ENCODE measurements at places on chromosomes 3 and 15.

DNA sequence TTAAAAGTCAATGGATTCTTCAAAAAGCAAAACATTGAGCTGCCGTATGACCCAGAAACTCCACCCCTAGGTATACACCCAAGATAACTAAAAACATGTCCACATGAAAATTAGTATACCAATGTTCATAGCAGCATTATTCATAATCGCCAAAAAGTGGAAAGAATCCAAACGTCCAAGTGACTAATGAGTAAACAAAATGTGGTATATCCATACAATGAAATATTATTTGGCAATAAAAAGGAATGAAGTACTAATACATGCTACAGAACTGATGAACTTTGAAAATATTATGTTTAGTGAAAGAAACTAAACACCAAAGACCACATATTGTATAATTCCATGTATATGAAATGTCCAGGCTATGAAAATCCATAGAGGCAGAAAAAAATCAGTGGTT is 77.9 kb downstream of the THBS1 start:
- no peak for DNase-seq

DNA sequence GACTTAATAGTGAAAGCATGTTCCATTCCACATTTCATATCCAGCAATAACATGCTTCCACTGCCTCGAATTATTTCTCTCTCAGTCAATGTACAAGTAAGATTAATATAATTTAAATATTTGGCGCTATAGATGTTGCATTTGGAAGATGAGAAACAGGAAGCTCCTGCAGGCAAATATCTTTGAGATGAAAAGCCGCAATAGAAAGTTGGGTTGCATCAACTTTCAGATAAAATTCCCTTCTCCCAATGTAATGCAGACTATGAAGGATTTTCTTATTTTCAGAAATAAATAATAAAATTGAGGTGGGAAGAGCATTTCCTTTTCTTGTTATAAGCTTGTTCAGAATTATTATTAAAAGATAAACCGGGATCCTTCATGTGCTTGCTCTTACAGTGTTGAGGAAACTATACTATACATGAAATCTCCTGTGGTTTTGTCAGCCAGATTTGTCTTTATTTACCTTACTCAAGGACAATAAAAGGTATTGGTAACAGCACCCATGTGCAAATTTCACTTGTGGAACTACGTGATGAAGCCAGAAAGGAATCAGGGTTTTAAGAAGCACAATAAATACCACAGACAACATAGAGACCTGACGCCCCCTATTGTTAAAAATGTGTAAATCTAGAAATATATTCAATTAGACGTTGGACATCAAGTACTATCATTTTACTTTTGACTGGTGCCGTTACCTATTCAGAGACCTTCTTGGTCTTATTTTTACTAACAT is 307.0 kb downstream of the ARPP21 start:
- no peak for DNase-seq

GRCh38 chr3:54357301-54357700 is 234.9 kb downstream of the CACNA2D3 start:
- no peak for DNase-seq

GRCh38 chr3:43128464-43128863 is 22.6 kb upstream of the POMGNT2 start:
- DNase-seq, result no peak

DNA sequence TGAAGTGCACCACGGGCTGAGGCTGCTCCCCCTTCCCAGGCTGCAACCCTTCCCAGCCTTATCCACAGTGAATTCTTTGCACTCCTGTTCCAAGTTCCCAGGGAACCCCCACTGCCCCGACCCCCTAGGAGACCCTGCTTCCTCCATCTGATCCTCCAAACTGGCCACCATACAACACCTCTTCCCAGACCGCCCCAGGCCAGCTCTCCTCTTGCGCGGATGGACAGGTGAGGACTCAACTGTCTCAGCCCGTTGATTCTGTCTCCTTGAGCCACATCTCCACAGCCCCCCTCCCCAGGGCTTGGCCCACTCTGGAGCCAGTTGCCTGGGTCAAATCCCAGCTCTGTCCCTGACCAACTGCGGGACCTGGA is 21.7 kb downstream of the GRIP2 start:
- no peak for DNase-seq

DNA sequence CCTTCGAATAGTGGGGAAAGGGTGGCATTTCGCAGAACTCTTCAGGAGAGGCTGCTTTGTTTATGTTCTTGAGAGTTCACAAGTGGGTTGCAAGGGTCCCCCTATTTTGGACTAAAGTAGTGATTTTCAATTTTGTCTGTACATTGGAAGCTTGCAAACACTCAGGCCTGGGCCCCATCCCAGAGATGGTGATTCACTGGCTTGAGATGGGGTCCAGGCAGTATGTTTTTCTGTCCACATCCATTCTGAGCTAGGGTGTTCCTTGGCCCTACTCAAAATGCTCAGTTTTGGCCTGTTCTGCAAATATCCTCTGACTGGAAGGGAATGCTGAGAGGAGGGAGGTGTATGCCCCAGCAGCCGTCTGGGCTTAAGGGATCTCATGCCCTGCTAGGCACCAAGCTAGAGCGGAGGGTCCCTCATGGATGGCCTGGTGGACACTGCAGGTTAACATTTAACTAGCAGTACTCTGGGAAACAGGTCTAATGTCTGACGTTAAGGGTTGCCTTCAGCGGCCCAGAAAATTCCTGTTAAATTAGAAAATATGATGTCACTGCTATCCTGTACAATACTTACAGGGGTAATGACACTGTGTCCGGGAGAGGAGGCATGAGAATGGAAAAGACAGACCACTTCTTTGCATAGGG is 181.4 kb downstream of the OPA1 start:
- no peak for DNase-seq

DNA sequence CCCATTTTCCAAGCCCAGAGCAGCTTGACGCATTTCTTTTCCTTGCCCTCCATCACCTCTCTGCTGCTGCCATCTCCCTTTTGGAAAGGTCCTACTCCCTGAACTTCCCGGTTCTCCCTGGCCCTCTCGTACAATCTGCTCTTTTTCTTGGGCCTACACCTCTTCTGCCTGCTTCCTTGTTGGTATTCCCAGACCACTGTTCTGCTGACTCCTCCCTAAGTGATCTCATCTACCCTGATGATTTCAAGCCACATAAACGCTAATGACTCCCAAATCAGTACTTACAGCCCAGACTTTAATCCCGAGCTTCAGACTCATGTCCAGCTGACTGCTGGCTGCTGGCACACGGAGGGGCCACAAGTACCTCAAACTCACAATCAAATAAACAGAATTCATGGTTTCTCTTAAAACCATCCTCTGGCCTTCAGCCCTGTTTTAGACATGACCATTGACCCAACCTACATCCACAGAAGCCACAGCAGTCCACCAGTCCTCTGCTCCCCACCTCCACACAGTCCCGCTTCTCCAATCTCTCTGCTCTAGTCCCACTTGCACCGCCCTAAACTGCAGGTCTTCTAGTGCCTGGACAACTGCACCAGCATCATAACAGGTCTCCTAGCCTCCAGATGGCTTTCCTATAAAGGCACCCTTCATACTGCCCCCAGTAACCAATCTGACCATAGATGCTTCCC is 57.6 kb downstream of the AAGAB start:
- DNase-seq, result no peak

DNA sequence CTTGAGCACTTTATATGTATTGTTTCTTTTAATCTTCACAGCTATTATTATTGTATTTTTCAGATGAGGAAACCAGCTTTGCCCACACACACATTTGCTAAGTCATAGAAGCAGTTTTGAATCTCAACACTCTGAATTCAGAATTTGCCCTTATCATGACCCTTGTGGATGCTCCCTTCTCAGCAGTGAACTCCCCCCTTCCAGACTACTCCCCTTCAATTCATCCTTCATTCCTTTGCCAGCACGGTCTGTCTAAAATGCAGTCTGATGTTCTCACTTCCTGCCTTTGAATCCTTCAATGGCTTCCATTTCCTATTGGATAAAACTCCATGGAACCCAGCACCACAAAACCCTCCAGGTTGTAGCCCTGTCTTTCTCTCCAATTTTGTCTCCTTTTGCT is 52.5 kb upstream of the TSC22D2 start:
- no peak for DNase-seq

DNA sequence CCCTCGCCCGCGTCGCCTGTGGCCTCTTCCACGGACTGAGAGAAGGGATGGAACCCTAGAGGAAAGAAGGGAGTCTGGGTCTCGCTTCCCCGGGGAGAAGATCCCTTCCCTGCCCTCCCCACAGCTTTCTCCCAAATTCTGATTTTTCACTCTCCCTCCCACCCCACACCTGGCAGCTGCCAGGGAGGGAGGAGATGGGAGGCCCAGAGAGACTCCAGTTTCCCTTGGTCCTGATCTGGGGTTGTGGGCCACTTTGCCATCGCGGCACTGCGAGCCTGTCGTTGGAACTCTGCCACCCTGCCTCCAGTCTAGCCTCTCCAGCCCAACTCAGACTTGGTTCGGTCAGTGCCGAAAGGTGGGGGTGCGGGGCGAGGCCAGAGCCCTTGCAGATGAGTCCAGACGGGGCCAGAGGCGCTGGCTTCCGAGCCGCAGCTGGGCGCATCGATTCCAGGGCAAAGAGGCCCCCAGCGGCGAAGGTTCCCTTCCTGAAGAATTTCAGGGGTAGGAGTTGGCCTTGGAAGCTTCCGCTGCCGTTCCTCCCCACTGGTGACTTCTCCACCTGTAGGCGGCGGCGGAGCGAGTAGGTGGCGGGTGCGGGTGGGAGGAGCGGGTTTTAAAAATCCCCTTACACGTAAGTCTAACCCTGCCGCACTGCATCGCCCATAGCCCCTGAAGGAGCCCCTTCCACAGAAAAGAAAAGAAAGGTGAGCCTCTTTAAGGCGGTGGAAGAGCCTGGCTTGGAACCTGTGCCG is 5.2 kb downstream of the WNT5A start:
- DNase-seq, result no peak

DNA sequence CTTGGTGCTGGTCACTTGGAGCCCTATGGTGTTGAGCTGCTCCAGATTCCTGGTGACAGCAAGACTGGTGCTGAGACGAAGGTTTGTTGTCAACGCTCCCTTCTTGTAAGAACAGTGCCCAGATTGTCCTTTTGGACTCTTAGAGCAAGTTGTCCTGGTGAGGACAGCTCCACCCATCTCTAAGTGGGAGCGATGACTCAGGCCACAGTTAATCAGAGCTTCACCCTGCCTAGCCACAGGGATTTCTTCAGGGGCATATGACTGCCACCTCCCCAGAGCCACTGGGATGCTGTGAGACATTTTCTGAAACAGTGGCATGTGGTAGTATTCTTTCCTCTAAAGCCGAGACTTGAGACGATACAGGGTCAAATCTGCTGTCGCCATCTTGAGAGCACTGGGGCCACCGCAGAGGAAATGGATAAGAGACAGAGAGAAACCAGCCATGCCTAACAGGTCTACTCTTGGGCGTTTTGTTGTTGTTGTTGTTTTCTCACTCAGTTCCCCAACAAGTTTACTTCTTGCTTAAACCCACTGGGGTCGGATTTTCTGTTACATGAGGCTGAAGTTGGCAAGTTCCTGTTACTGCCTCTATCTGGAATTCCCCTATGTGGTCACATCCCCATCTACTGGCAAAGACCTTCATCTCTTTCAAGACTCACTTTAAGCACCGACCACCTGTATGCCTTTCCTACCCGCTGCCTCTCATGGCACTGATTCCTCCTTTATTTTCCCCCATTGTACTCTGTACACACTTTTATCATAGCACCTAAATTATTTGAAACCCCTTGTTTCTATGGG is 16.0 kb upstream of the PCOLCE2 start:
- no peak for DNase-seq

DNA sequence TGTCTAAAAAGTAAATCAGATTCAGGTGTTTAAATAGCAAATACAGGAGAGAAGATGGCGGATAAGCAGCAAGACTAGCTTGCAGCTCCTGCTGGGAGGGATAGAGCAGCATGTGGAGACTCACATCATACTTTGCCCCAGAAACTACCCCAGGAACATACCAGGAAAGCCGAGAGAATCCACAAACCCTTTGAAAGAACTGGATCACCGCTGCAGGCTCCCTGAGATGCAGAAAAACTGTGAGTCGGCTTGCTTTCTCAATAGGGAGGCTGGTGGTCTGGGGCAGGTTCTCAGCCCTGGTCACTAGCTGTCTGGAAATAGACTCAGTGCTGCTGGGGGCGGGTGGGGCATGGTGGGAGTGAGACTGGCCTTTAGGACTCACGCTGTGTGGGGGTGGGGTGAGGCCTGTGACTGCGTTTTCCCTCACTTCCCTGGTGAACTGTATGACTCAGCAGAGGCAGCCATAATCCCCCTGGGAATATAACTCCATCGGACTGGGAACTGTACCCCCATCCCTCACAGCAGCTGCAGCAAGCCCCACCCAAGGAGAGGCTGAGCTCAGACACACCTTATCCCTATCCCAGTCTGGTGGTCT is 142.8 kb downstream of the CNTN6 start:
- no peak for DNase-seq

DNA sequence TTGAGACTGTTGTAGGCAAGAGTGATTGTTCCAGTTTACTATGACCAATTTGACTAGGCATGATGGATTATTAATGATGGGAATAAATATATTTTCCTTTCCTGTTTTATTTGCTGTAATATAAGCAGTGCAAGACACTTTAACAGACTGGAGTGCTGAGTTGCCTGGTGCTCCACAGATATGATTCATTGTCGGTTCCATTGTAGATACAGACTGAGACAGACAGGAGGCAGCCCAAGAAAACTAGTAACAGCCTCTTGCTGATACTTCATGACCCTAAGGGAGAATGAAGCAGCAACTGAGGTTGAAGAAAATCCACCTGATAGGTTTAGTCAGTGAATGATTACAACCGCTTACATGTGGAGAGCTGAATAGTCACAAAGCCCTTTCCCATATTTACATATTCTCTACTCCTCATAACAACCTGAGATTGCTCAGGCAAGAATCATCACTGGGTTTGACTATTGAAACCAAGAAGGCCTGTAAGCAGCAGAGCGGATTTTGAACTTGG is 235.1 kb upstream of the TPRG1 start:
- no peak for DNase-seq

DNA sequence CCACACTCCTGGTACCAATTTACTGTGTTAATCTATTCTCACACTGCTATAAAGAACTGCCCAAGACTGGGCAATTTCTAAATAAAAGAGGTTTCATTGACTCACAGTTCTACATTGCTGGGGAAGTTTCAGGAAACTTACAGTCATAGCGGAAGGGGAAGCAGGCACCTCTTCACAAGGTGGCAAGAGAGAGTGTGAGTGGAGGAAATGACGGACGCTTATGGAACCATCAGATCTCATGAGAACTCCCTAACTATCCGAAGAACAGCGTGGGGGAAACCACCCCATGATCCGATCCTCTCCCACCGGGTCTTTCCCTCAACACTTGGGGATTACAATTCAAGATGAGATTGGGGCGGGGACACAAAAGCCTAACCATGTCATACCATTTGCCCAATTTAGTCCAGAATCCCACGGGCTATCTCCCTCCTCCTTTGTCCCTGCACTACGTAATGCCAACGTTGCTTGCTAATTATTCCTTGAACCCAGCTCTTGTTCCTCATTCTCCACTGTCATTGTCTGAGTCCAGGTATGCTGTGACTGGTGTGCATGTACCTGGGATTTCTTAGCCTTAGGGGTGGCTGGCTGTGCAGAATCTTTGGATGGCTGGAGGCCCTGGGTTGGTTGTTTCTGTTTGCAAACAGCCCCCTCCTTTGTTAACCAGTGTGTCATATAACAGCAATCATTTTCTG is 3.4 kb downstream of the PIGZ start:
- DNase-seq, result no peak

All from esophagus squamous epithelium (tissue), 5 donors.